ENCODE measurements at places on chromosomes 16 and 17. TPM values are rescaled to one million over a fixed set of nuclear protein-coding genes. Genes with fewer than 3 reads are reported as not detected.
A peak's percentile ranks its signal among the peaks of the same experiment; 100 is the strongest.

DNA sequence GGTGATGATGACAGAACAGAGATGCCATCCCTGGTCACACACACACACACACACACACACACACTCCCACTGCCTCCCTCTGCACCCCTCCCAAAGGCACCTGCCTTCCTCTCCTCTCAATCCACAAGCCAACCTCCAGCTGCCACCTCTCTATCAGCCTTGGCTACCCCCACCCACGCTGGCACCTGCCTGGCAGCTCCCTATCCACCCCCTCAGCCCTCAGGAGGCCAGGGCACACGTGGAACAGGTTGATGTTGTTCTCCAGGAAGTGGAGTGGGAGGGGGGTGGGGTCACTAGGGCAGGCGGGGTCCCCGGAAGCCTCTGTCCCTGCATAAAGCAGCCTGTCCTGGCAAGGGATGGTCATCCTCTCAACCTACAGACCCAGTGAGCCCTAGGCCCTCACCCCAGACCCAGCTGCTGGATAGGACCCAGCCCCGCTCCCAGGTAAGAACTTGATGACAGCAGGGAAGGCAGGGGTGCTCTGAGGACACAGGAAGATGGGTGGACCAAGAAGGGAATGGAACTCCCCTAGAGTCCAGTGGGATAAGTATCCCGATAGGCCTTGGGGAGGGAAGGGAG lies at the start of gene GSDMA:
TSS of gene GSDMA (plus strand) at position 363 of the 579 bp plus-strand sequence. CDS start 2,684 bp downstream, outside the sequence.
- no peaks in the 10 kb centered on the region for H3K4me1 ChIP-seq
- DNase-seq = no peak
- H3K27me3 ChIP-seq = no peaks in the 10 kb centered on the region
- H3K4me3 ChIP-seq = no peak within 1 kb of the TSS

DNA sequence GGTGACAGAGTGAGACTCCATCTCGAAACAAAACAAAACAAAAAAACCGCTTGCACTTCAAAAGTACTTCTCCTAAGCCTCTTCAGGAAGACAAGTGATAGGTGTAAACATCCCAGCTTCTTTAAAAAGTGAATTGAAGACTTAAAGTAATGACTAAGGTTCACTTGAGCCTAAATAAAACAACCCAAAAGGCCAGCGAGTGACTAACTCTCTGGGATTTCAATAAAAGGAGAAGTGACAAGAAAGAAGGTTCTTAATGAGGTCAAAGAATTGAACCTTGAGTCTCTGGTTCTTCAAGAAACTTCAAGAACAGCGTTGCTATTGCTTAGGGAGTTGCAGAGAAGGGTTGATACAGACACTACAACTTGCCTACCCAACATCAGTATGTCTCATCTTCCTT lies 42.2 kb downstream of the STX8 start:
- no peak overlapping the region for H3K4me3 ChIP-seq
- no peak overlapping the region for H3K27ac ChIP-seq
- H3K27me3 ChIP-seq = no peaks in the 10 kb centered on the region
- H3K36me3 ChIP-seq = no peaks in the 10 kb centered on the region
- DNase-seq = no peak

- no peak overlapping the region for H3K4me3 ChIP-seq
- no peak for DNase-seq
- no peak overlapping the region for H3K27ac ChIP-seq
These were observed 228.5 kb downstream of the FOXL1 start for GRCh38 chr16:86806838-86807351.

- H3K36me3 ChIP-seq = no peaks in the 10 kb centered on the region
- H3K4me3 ChIP-seq = no peak overlapping the region
- H3K27ac ChIP-seq = no peak overlapping the region
- H3K27me3 ChIP-seq = no peaks in the 10 kb centered on the region
These were observed 570.5 kb downstream of the WWOX start for GRCh38 chr16:78669994-78670393.

DNA sequence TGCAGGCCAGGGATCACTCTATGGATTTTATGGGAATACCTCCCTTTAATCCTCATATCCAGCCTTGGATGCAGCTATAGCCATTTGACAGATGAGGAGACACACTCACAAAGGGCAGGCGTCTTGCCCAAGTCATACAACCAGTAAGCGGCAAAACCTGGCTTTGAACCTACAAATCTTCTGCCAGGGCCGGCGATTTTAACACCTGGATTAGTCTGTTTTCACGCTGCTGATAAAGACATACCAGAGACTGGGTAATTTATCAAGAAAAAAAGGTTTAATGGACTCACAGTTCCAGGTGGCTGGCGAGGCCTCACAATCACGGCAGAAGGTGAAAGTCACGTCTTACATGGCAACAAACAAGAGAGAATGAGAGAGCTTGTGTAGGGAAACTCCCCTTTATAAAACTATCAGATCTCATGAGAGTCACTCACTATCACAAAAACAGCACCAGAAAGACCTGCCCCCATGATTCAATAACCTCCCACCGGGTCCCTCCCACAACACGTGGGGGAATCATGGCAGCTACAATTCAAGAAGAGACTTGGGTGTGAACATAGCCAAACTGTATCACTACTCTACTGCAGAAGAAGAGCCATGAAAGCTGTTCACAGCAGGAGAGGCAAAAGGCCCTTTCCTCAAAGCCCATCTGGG lies 67.5 kb downstream of the XYLT1 start:
- no peak overlapping the region for H3K4me3 ChIP-seq
- no peak overlapping the region for H3K27ac ChIP-seq
- peaks cover 3% of the 10 kb centered on the region for H3K4me1 ChIP-seq
- no peak for DNase-seq
- H3K36me3 ChIP-seq = no peaks in the 10 kb centered on the region

DNA sequence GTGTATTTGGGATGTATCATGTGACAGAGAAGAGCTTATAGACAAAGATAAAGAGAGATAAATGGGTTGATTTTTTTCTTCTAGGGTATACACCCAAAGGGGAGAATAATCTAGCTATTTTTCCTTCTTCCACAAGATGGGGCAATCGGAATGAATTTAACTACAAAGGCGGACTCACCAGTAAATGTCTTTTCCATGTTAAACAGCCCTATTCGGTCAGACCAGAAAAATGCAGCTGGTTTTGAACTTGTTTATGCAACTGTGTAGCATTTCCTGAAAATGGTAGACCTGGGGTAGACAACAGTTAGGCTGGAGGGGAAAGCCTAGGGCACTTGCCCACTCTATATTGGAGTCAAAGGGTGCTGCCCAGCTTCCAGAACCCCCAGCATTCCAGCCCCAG lies 477.1 kb downstream of the TOX3 start:
- H3K27ac ChIP-seq = no peak overlapping the region
- peaks cover 4% of the 10 kb centered on the region for H3K4me1 ChIP-seq
- H3K36me3 ChIP-seq = no peaks in the 10 kb centered on the region
- no peaks in the 10 kb centered on the region for H3K27me3 ChIP-seq
- no peak overlapping the region for H3K4me3 ChIP-seq

DNA sequence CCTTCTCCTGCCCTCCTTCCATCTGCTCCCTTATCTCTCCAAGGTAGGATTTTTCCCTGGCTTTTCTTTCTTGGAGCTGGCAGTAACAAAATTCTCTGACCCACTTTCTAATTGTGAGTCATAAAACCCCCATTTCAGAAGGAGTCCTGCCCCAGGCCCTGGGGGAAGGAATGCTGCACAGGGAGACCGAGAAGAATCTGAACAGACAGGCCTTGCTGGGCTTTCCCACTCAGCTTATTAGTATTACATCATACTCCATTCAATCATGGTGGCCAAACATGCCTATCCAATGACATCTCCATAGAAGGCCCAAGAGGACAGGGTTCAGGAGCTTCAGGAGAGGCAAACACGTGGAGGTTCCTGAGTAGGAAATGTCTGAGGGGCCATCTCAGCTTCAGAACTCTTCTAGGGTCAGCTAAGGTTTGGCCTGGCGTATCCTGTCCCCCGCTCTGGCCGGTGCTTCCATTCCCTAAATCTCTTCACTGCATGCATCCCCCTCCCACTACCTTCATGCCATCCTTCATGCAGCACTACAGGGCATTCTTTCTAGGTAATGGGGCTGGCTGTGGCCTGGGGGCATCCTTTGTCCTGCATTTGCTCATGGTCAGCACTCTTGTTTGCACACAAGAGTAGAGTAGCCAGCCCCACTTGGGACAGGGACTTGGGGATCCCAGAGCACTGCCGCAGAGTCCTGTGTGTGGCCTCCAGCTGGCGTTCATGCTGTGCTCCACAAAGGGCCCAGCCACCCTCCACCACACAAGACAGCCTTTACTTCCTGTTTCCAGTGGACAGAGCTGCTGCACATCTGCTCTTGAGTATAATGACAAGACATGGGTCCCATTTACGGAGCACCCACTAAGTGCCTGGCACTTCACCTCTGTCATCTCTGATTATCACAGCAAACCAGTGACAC lies 8.2 kb downstream of the SLC6A2 start:
- no peak overlapping the region for H3K27ac ChIP-seq
- DNase-seq = no peak
- no peak overlapping the region for H3K4me3 ChIP-seq
- no peaks in the 10 kb centered on the region for H3K4me1 ChIP-seq
- no peaks in the 10 kb centered on the region for H3K27me3 ChIP-seq

DNA sequence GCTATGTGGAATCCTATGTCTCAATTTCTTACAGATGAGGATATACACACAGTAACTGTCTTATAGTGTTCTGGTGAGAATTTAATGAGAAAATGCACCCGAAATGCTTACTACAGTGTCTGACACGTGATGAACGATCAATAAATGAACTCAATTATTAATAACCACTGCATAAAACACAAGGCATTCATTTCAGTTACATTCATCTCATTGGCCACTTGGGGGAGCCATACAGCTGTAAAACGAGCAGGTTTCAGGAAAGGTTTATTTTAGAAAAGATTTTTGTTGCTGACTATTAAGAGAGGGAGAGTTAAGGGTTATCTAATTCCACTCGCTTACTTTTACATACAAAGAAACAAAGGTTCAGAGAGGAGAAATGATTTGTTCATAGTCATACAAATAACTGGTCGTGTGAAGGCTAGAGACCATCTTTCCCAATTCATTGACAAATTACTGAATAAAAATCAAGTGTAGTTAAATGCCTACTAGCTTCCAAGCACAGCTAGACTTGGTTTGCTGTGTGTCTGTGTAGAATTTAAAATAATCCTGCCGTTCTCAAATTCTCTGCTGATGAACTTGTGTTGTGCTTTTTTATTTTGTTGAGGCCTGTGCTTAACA lies 160.1 kb downstream of the MAP2K4 start:
- no peak overlapping the region for H3K4me3 ChIP-seq
- no peak for DNase-seq

DNA sequence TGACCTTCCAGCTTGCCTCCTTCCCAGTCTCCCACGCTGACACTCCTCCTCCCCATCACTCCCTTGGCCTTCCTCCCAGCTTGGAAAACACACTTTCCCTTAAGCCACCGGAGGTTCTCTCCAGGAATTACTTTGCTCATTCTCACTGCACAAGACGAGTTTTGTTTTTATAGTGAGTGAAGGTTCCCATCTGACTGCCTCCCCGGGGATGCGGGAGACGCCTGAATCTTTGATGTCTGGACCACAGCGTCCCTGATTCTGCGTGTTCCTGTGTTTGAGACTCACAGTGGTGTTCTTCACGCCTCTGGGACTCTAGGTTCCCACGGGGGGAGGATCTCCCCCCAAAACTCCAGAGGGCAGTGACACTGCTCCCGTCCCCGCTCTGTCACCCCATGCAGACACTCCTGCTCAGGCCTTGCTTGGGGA lies 2.0 kb downstream of the DNAI2 start:
- H3K36me3 ChIP-seq = no peaks in the 10 kb centered on the region
- H3K27me3 ChIP-seq = no peaks in the 10 kb centered on the region
- H3K27ac ChIP-seq = peak overlapping the region; percentile 46
- no peaks in the 10 kb centered on the region for H3K4me1 ChIP-seq
- DNase-seq = no peak
- no peak overlapping the region for H3K4me3 ChIP-seq

DNA sequence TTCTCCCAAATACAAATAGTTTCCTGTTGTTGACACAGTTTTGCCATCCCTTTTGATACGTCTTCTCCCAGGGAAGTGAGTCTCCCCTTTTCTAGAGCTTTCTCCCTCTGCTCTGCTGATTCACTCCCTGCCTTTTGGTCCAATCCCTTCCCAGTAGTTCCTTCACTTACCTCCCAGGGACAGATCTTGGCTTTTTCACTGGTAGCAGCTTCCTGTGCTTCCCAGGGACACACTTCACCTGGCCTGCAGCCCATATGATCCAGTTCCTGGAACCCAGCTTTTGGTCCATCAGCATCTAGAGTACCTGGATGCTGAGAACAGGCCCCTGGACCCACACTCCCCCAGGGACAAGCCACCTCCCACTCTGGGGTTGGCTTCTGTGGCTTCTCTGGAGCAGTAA lies 15.8 kb downstream of the GPR179 start:
- no peak overlapping the region for H3K4me3 ChIP-seq
- no peaks in the 10 kb centered on the region for H3K36me3 ChIP-seq
- H3K27me3 ChIP-seq = no peaks in the 10 kb centered on the region

GRCh38 chr17:4751932-4752331 lies 12.2 kb upstream of the CXCL16 start:
- no peak overlapping the region for H3K4me3 ChIP-seq
- no peak overlapping the region for H3K27ac ChIP-seq
- no peak for DNase-seq
- no peaks in the 10 kb centered on the region for H3K4me1 ChIP-seq
- H3K27me3 ChIP-seq = no peaks in the 10 kb centered on the region

DNA sequence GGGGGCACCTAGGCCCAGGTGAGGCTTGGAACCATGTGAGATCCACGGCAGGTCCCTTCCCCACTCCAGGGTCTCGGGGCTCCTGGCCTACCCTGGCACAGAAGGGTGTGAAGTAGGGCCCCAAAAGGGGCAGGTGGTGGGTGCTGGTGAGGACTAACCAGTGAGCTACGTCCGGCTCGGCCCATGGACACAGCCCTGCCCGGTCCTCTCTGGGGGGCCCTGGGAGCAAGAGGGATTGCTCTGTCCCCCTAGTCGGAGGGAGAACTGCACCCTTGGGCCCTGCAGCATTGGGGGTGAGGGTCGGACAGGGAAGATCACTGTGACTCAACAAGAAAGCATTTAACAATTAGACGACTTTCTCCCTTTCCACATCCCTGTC lies 2.9 kb downstream of the ENPP7 start:
- no peak overlapping the region for H3K4me3 ChIP-seq
- no peaks in the 10 kb centered on the region for H3K36me3 ChIP-seq
- peaks cover 19% of the 10 kb centered on the region for H3K4me1 ChIP-seq
- no peak overlapping the region for H3K27ac ChIP-seq

DNA sequence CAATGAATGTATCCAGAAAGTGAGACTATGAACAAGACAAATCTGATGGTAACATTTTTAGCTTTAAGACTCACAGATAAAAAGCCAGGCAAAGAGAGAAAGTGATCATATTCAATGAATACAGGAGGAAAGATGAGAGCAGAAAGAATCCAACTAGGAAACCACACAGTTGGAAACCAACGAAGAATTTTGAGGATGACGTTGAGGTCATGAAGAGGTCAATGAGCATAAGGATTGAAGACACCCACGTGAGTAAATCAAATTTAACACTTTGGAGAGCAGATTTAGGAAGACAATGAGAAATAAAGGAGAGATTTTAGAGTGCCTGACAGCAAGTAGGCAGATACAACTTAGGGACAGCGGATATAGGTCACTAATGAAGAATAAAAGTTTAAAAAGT lies 948.1 kb downstream of the KCNJ2 start:
- no peak overlapping the region for H3K27ac ChIP-seq
- H3K4me1 ChIP-seq = no peaks in the 10 kb centered on the region
- H3K36me3 ChIP-seq = no peaks in the 10 kb centered on the region
- H3K27me3 ChIP-seq = no peaks in the 10 kb centered on the region
- H3K4me3 ChIP-seq = no peak overlapping the region
- no peak for DNase-seq

Gene ZNF286A
- total RNA-seq = 5.3 TPM

All from Peyer's patch (tissue), 4 donors.